ENCODE measurements at places on chromosomes 7 and 10.

GRCh38 chr7:37061849-37062559 is 337.7 kb upstream of the AOAH start:
- DNase-seq, result no peak

- DNase-seq, result no peak
These were observed 227.8 kb upstream of the PITRM1 start for GRCh38 chr10:3400348-3400747.

DNA sequence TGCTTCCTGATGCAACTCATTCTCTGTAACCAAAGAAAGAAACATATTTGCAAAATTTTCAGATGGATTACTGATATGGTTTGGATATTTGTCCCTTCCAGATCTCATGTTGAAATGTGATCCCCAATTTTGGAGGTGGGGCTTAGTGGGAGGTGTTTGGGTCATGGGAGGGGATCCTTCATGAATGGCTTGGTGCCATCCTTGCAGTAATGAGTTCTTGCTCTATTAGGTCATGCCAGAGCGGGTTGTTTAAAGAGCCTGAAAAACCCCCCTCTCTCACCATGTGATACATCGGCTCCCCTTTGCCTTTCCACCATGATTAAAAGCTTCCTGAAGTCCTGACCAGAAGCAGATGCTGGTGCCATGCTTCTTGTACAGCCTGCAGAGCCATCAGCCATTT is 43.8 kb upstream of the PRKG1 start:
- no peak for DNase-seq

DNA sequence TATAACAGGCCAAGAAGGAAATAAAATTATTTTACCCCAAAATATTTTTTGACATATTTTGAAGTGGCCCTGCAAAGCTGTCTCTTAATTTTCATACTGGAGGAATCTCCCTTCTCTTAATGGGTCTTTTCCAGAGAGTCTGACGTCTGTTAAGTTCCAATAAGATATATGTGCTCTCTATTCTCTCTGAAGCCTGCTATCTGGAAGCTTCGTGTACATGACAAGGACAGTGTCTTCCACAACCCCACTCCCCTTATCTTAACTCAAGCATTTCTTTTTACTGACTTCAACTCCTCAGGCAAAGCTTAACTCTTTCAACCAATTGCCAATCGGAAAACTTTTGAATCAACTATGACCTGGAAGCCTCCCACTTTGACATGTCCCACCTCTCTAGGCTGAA is 29.2 kb upstream of the IL15RA start:
- no peak for DNase-seq

GRCh38 chr10:93465806-93466675 is 16.1 kb downstream of the MYOF start:
- no peak for DNase-seq

GRCh38 chr7:311131-311680 is 21.2 kb downstream of the FOXL3 start:
- no peak for DNase-seq

DNA sequence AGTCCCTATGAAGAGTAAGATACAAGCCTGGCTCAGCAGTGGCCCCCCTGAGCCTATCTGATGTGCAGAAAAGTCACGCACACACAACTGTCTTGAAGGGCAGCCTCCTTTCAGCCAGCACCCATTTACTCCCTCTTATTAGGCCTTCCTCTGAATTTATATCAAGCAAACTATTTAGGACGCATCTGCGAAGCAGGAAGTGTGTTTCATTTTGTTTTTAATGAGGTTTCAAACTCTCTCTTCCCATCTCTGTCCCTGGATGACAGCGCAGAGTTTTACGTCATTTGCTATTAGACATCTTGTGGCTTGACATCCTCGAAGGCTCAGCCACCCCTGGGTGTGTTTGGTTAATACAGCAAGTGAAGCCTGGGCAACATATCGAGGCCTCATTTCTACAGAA is 79.5 kb downstream of the CUX1 start:
- DNase-seq, result peak; percentile 49

GRCh38 chr7:72334066-72334465 is 78.1 kb downstream of the CALN1 start:
- DNase-seq, result no peak

DNA sequence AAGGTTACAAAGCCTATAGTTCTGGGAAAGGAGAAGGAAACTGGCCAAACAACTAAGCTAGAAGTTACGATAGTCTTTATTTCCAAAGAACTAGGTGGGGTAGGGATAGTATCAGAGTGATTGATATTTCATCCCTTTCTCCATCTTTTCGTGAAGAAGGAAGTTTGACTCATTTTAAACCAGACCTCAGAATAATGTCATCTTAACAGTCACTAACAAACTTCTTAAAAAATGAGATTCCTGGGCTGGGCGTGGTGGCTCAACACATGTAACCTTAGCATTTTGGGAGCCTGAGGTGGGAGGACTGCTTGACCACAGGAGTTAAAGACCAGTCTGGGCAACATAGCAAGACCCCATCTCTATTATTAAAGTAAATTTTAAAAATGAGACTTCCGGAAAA is 69.4 kb downstream of the ARL4A start:
- DNase-seq, result no peak

- no peak for DNase-seq
These were observed 119.4 kb downstream of the ZFAND4 start for GRCh38 chr10:45553155-45553554.

DNA sequence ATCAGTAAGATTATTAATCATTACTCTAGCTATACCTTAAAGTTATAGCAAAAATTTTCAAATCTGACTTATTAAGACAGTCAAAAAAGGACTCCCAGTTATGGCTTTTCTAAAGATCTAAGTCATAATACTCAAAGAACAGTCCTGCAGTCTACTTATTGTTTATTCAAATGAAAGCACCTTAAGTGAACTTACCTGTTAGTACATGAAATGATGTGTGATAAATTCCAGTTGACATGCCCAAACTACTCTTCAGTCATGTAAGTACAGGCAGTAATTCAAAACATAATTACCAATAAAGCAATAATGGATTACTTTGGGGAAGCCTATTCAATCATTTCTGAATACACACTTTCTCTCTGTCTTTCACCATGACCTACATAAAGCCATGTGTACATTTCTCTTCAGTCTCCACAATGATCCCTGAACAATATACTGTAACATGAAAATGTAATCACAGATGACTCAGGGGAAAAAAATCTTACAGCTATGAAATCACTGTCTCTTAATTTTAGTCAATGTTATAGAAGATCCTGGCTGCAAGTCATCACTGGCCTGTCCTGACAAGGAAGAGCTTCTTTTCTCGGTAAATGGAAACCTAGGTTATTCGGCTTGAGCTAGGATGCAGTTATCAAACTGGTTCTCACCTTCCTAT is 420.7 kb upstream of the LRRTM3 start:
- DNase-seq, result no peak

DNA sequence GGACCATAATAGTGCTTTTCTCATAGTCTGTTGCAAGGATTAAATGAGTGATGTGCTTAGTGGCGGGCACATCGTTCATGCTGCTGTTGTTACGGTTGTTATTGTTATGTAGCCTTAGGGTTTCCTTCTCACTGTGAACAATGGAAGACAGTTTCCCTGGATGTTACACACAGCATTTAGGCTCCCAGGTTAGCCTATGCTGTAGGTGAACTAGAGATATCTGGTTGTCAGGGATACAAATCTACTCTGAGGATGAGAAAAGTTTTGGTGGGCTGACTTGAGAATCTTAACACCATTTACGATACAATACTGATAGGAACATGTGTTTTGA is 14.7 kb downstream of the SH3PXD2A start:
- DNase-seq, result no peak

DNA sequence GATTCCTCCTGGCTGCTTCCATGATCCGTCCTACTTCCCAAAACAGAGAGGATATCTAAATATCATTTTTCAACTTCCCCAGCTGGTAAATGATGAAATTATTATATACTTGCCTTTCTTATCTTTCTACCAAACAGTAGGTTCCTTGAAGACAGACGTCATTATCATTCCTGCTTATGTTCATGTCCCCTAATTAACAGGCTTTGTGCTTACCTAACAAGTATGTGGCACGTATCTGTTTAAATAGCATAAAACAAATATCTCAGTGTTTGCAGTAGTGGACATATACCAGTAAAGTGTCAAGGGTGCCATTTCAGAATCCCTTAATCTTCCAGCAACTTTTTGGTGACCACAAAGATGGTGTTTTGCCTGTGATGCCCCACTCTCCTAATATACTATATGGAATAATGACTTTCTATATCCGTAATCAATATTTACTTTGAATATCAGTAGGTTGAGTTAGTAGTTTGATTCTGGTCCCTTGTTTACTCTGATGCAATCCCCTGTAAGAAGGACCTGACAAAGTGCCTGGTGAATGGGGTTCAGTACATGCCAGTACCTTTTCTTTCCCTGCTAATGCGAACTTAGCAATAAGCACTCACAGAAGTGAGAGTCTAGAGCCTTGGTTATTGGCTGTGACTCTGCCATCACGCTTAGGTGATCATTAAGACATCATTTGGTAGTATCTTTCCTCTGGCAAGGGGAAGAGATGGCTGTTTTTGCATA is 124.4 kb downstream of the ITIH5 start:
- DNase-seq, result no peak

DNA sequence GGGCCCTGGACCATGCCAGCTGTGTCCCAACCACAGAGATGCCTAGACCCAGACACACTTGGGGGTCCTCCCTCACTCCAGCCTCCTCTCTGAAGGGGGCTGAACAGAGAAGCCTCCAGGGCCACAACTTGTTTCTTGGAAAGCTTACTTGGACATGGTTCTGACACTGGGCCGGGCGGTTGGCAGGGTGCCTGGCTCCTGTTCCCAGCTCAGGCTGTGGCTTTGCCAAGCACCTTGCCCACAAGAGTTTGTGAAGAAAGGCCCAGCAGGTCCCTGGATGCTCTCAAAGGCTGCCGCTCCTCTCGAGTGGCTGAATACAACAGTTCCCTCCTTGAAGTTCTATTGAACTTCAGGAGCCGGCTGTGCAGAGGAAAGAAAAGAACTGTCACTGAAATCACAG is 181.6 kb downstream of the PTPN20 start:
- no peak for DNase-seq

DNA sequence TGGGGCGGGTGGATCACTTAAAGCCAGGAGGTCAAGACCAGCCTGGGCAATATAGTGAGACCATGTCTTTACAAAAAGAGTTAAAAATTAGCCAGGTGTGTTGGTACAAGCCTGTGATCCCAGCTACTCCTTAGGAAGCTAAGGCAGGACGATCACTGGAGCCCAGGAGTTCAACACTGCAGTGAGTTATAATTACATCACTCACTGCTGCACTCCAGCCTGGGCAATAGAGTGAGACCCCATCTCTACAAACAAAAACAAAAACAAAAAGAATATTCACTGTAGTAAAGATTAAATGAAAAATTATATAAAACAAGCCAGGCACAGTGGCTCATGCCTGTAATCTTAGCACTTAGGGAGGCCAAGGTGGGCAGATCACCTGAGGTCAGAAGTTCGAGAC is 1047.6 kb upstream of the AUTS2 start:
- DNase-seq, result no peak

GRCh38 chr10:15242261-15242840 is 73.9 kb upstream of the NMT2 start:
- no peak for DNase-seq

DNA sequence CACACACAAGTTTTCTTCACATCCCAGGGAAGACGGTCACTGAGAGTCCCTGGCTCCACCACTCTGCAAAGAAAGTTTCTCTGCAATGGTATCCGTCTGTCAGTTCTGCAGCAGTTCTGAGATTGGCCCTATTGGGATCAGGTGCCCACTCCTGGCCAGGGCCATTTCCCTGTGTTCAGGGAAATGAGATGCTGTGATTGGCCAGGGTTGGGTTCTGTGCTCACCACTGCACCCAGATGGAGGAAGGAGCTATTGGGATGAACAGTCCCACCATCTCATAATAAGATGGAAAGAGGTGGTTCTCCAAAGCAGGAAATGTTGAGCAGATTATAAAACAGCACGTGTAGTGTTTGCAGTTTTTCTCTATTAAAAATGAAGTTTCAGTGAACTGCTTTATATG is 13.3 kb upstream of the PIP4K2A start:
- no peak for DNase-seq

DNA sequence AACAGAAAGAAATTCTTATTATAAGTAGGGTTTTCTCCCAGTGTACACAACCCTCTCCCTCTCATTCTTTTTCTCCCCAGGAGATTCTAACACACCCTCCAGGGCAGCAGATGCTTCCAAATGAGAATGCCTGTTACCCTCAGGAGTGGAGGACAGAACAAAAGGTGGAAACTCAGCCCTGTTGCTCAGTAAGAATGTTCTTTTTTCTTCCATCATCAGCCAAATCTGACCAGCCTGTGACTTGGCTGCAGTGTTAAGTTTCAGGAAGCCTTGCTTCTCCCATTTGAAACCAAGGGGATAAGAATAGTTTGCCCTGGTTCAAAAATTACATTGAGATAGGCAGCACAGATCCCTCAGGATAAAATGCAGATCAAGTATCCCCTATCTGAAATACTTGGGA is 77.5 kb upstream of the EEPD1 start:
- DNase-seq, result no peak

Data from retina (tissue), 1 donor.